ENCODE measurements at places on chromosomes 4 and X.

DNA sequence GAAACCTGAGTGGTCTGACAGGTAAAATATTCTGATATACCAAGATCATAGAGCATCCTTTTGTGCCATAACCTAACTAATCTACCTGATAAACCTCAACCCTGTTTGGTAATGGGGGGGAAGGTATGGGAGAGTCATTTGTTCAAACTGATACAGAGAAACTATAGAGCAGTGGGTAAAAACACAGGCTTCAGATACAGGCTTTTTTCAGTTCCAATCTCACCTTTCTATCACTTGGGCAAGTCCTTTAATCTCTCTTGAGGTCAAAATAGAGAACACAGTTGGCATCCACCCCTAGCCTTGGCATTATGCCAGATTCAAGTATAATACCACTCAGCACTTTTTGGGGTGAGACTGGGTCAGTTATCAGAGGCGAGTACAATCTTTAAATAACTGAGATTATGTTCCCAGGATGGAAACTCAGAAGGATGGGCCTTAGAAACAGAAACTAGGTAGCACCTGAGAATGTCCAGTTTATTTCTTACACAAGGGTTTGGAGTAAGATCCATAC is 880 bp upstream of the ETDC start:
- no peak for DNase-seq

DNA sequence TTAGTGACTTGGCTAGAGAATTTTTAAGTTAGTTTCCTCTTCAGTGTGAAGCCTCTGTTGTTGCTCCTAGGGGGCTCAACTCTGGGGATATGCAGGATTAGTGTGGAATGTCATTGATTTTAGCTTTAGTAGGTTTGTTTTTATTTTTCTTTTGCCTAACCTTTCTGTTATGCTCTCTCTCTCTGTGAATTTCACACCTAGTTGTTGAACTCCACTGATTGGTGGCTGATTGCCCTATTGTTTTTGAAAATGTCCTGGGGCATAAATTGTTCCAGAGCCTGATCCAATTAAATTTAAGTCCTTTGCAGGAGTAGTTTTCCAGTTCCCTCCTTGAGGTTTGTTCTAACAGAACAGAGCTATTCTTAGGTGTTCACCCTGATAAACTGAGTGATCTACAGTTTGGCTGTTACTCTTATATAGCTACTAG is 393.3 kb upstream of the CTSO start:
- no peak for DNase-seq

- DNase-seq = no peak
Measured at GRCh38 chrX:15299941-15300851, 15.2 kb downstream of the ASB11 start.

GRCh38 chr4:139455126-139455538 is 1.2 kb downstream of the RAB33B start:
- DNase-seq = no peak

GRCh38 chr4:143667461-143667860 is 33.0 kb downstream of the FREM3 start:
- DNase-seq = peak; percentile 70

- DNase-seq = peak; percentile 27
Measured at GRCh38 chr4:123919576-123920098, 523.0 kb downstream of the SPRY1 start.

DNA sequence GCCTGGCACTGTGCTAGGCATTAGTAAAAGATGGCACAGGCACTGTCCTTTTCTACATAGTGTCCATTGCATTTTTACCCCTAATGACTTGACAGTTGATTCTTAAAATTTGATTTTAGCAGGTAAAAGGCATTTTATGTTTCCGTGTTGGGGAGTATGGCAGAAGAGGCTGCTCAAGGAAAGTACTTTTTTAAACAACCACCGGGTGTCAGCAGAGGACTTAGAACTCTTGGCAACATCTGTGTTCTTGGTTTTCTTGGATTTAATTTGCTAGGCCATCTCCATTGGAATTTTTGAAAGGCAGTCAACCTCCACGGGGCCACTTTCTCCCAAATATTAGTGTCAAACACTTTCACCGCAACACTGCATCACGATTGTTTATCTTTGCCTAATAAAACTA is 102.9 kb downstream of the TSPAN7 start:
- peak; percentile 46 for DNase-seq

GRCh38 chr4:111213531-111213930 is 590.7 kb upstream of the PITX2 start:
- no peak for DNase-seq

DNA sequence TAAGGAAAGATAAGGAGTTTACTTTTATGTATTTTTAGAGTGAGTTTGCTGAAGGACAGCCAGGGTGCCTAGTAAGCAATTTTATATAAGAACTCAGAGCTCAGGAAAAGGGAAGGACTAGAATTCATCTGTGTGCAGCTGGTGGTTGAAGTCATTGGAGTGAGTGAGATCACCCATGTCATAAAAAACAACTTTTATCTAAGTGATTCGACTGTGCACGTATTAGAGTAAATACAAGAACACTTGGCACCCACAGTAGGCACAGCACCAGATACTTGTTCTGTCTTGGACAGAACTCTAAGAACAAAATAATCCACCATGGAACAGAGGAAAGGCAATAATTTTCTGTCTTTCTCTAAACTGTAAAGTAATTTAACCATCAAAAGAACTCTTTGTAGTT is 31.6 kb downstream of the SYNPO2 start:
- DNase-seq = no peak

GRCh38 chr4:159481936-159482335 is 379.1 kb downstream of the RAPGEF2 start:
- DNase-seq = no peak

GRCh38 chr4:175290401-175290800 is 372.2 kb downstream of the ADAM29 start:
- peak; percentile 45 for DNase-seq

- DNase-seq = peak; percentile 4
Measured at GRCh38 chrX:37425370-37425769, 76.2 kb downstream of the PRRG1 start.

GRCh38 chr4:123469245-123469644 is 72.7 kb downstream of the SPRY1 start:
- DNase-seq = no peak

DNA sequence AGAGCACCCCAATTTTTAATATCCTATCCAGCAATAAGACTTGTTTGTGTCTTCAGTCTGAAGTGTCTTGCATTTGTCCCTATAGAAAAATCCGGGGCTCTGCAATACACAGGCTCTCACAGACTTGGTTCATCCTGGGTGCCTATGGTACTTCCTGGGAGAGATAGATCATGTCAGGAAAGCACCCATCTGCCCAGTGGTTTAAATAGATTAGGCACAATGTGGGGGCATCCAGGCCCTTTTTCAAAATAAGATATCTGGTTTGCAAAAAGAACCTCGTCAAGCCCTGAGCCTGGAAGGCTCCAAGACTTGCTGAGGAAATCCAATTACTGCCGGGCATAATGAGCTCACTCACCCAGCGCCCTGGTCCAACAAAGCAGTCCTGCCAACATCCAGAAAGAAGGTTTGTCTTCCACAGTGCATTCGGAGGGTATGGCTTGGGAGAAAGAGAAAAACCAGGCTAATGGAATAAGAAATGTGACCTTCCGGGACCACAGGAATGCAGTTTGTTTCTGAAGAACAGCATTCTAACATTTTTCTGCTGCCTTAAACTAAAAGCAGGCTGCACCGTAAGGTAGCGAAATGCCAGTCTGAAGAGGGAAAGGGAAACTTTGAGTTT is 11.6 kb downstream of the JAKMIP1 start:
- peak; percentile 7 for DNase-seq

- DNase-seq = no peak
Measured at GRCh38 chr4:142326181-142326580, 519.9 kb downstream of the INPP4B start.

- DNase-seq = no peak
Measured at GRCh38 chrX:30577362-30577991, at the start of gene TASL. Gene TASL, minus strand, starts transcription at chrX:30577766. Its CDS starts 17,411 bp downstream, at chrX:30560355.

- no peak for DNase-seq
Measured at GRCh38 chrX:108156934-108157466, 65.4 kb downstream of the ATG4A start.

- DNase-seq = no peak
Measured at GRCh38 chrX:21816136-21816535, 23.3 kb upstream of the MBTPS2 start.

- DNase-seq = peak; percentile 81
Measured at GRCh38 chrX:45400027-45400779, 199.5 kb upstream of the DIPK2B start.

DNA sequence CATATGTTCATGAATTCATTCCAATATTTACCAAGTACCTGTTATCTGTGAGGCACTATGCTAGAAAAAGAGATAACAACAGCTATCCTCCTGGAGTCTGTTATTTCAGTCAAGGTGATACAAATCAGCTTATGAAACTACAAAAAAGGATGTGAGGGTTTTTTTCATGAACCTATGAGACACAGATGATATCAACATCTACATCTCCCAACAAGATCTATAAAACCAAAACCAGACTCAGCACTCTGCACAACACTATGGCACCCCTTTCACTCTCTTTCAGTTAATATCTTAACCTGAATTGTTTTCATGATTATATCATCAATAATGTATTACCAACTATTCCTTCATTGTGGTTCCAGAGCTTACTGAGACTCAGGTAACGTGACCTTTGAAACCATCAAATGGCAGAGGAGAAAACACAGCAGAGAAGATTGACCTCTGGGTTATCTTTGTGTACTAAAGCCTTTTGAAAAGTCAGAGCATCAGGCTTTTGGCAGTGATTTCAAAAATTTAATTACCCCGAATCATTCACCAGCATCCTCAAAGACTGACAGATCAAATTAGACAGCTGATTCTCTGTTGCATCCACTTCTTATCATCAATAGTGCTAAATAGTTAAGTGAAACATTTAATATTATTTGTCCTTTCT is 244.6 kb upstream of the FTHL17 start:
- DNase-seq = no peak

- peak; percentile 5 for DNase-seq
Measured at GRCh38 chr4:145644699-145645098, 25.5 kb downstream of the MMAA start.

DNA sequence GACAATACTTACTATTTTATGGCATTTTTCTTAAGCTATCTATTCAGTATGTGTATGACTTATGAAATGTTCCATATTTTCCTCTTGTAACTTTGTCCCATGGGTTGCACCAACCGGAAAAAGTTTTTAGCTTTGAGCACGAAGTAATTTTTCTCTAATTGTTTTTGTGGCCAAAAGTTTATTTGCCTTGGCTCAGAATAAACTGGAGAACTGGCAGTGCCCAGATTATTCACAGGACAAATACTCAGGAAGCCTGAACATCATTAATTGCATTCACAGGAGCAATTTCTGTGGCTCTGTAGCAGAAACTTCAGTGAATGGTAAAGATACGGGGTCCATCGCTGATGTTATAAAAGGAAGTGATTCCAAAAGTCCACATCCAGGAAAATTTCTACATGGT is 184.5 kb downstream of the ARHGAP10 start:
- DNase-seq = no peak

GRCh38 chrX:11464836-11465463 is 171.7 kb downstream of the AMELX start:
- no peak for DNase-seq

DNA sequence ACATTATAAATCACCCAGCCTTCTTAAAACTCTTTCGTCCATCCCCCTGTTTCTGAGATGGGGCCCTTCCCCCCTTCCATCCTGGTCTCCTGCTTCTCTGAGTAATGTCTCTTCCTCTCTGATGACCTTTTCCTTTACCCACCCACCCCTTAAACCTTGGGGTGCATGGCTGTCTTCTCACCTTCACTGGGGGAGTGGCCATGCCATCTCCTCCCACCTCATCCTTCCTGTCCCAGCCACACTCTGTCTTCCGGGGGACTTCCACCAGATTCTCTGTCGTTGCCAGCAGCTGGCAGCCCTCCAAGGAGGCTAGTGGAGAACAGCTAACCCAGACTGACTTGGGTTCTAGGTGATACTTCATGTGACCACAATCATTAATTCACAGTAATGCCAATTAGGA is 83.2 kb upstream of the SCML1 start:
- DNase-seq = no peak

- no peak for DNase-seq
Measured at GRCh38 chr4:10144479-10144878, 27.9 kb upstream of the WDR1 start.

- DNase-seq = peak; percentile 53
Measured at GRCh38 chrX:154082396-154083125, 15.0 kb downstream of the MECP2 start.

DNA sequence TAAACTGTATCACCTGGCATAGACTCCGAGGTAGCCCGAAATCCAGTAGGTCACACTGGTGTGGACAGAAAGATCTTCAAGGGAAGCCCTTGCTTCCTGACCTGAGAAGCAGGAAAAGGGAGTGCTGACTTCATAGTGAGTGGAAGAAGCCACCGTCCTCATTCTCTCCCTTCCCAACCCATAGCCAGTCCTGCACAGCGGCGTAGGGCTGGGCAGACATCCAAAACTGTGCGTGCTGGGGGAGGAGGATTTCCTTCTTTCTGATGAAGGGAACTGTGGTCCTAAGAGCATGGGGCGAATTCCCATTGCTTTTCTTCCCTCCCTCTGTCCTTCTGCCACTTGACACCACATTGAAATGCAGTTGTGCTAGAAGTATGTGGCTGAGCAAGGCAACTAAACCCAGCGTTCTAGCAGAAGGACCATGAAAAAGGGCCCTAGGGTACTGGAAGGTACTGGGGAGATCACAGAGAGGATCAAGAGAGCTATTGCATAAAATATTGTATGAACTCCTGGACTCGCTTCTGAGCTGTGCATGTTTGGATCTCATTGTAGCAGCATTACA is 66.9 kb downstream of the STOX2 start:
- DNase-seq = no peak

DNA sequence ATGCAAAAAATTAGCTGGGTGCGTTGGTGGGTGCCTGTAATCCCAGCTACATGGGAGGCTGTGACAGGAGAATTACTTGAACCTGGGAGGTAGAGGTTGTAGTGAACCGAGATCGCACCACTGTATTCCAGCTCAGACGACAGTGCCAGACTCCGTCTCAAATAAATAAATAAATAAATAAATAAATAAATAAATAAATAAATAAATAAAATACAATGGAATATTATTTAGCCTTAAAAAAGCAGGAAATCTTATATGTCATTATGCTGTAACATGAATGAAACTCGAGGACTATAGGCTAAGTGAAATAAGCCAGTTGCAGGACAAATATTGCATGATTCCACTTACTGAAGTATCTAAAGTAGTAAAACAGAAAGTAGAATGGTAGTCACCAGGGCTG is 42.5 kb downstream of the RBM41 start:
- DNase-seq = no peak

GRCh38 chrX:3420316-3420715 is 73.9 kb upstream of the MXRA5 start:
- no peak for DNase-seq

GRCh38 chr4:76703676-76704075 is 194.3 kb downstream of the SOWAHB start:
- peak; percentile 49 for DNase-seq

- no peak for DNase-seq
Measured at GRCh38 chr4:73676861-73677323, 56.7 kb upstream of the RASSF6 start.
